Esophagus squamous epithelium (tissue), 5 donors: ENCODE measurements at places on chromosomes 4 and X.

- DNase-seq, result no peak
Measured at GRCh38 chr4:146585761-146586333, 52.8 kb upstream of the POU4F2 start.

- DNase-seq, result no peak
Measured at GRCh38 chr4:140095694-140096482, 58.1 kb downstream of the MAML3 start.

- DNase-seq, result no peak
Measured at GRCh38 chr4:57443787-57444186, 333.6 kb upstream of the IGFBP7 start.

GRCh38 chr4:169619518-169619957 is 840 bp upstream of the CLCN3 start:
- DNase-seq, result no peak

DNA sequence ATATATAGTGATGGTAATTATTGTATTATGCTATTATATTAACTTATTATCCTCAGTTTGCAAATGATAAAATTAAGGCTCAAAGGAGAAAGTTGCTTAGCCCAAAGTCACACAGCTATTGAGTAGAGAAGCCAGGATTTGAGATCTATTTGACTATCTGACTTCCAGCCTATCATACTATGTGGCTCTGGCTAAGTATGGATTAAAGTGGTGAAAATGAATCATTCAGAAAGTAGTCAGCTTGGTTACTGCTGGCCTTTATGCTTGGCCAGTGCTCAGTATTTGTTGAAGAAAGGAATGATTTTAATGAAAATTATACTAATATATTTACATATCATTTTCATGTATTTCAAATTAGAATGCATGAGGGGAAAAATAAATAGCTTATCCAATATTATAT is 219.8 kb downstream of the SHROOM3 start:
- DNase-seq, result no peak

DNA sequence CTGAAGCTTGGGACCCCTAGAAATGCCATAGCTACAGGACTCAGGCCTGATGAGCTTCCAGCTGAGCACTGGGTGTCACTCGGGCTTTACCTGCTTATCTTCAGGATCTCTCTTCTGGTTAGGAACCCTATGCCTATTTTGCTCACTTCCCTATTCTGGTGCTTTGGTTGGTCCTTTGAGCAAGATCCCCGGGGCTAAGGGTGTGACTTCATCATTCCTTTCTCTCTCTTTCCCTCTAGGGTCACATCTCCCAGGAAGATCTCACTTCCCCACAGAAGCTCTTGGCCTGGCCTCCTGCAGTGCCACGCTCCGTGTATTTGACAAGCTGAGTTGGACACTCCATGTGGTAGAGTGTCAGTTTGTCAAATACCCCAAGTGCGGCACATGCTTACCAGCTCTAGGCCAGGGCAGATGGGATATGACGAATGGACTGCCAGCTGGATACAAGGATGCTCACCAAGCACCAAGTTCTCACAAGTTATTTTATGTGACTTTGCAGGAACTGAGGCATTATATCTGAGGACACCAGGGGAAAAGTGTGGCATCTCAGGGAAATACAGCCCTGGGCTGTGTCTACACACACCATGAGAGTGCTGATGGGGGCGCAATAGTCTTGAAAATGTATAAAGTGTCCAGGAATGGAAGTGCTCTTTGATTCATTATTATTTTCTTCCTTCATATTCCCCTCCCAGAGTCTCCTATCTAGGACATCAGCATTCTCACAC is 21.1 kb downstream of the VSIG4 start:
- no peak for DNase-seq

- DNase-seq, result no peak
Measured at GRCh38 chr4:147842573-147842972, 110.7 kb downstream of the ARHGAP10 start.
